ENCODE measurements at places on chromosomes 6 and 20. TPM values are rescaled to one million over a fixed set of nuclear protein-coding genes. Genes with fewer than 3 reads are reported as not detected.

GSS gene
- 41.6 TPM for total RNA-seq

XKR7 gene
- total RNA-seq, result not detected

TRIM31 gene
- total RNA-seq, result 0.39 TPM

HTR1E gene
- not detected for total RNA-seq

SLC35D3 gene
- 0.09 TPM for total RNA-seq

SIRPB1 gene
- 8.0 TPM for total RNA-seq

DDX43 gene
- 1.2 TPM for total RNA-seq

GLP1R gene
- total RNA-seq, result not detected

PROKR2 gene
- total RNA-seq, result not detected

DNA sequence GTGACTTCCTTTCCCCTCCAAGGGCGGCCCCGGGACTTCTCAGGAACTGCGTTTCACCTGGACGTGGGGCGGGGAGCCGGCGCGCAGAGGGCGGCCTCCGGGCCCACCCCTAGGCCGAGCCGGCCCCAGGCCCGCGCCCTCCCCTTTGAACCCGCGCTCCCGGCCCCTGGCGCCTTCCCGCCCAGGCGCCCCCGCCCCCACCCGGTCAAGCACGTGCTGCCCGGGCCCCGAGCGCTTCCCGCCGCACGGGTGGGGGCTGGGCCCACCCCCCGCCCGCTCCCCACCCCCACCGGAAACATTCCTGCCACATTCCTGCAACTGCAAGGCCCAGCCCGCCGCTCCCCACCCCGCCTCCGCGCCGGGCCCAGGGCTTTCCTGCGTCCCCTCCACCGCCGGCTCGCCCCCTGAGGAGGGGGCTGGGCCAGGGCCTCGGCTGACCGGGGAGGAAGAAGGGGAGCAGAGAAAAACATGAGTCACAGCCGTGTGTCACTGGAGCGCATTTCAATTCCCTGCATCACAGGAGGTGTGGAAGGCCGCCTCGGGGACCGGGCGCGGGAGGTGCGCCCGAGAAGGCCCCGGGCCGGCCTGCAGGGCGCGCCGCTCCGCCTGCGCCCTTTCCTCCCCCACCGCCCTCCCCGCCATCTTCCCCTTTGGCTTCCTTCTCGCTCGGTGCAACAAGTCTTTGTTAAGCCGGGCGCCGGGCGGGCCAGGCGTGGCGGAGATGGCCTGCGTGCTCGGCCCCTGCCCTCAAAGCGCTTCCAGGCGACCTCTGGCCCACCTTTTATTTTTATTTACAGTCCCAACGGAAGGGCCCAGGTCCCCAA is 1.2 kb upstream of the HMGA1 start:
- DNase-seq, result peak; percentile 74

DNA sequence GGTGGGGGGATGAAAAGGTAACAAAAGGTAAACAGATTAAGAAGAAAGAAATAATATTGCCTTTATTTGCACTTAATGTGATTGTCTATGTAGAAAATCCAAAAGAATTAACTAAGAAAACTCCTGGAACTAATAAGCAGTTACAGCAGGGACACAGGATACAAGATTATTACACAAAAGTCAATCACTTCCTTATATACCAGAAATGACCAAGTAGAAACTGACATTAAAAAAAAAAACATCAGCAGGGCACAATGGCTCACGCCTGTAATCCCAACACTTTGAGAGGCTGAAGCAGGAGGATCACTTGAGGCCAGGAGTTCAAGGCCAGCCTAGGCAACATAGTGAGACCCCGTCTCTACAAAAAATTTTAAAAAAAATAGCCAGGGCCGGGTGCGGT is 123.2 kb upstream of the RIPOR2 start:
- no peak for DNase-seq

DNA sequence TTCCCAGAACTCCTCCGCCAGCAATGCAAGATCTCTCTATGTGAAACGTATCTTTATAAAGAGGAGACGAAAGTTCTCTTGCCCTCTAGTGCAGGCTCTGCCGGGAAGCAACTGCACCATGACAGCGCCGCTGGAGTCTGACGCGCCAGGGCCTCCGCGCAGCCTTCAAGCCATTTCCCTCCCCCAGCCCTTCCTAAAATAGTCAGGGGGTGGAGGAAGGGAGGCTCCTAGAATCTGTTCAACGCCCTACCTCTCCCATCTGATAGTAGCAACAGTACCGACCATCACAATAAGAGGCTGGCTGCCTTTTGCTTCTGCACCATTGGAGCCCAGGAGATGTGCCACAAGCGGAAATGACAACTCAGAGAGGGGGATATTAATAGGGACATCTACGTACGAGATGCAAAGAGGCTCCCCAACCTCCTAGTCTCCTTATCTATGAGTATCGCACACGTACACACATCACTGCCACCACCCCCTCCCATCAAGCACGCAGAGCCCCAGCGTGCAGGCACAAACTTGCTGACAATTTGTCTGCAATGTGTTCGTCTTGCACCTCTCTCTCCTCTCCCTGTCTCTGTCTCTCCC is 1.0 kb downstream of the SYNE1 start:
- DNase-seq, result peak; percentile 14

- DNase-seq, result peak; percentile 52
Measured at GRCh38 chr20:46305331-46305972, 2.8 kb downstream of the CDH22 start.

GRCh38 chr6:302760-303159 is 10.5 kb downstream of the DUSP22 start:
- no peak for DNase-seq

DNA sequence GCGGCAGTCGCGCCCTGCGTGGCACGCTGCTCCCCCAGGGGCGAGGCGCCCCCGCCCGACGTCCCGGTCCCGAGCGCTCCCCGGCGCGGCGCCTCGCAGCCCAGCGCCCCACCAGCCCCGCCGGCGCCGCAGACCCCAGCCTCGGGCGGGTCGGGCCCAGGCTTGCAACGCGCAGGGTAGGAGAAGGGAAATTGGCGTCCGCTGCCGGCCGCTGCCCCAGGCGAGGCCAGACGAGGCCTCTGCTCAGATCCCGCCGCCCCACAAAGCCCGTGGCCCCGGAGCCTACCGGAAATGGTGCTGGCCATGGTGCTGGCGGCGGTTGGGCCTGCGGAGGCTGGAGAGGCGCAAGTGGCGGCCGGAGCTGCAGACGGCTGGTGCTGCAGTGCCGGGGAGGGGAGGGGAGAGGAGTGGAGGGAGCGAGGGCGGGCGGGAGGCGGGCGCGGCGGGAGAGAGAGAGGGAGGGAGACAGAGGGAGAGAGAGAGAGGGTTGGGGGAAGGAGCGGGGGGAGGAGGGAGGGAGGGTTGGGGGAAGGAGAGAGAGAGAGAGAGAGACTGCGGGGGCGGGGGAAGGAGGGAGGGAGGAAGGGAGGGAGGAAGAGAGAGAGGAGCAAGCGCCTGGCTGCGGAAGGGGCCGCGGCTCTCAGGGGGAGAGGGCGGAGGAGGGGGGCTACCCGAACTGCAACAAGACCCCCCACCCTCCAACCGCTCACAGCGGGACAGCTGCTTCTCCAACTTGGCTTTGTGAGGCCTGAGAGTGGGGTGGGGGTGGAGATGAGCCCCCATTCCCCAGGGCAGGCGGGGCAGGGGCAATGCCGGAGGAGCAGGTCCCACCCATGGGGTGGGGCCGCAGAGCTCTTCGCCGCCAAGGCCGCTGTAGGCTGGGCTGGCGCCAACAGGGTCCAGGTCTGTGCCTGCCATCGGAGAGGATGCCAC is at the start of gene STMN3:
TSS of gene STMN3 (minus strand) at position 384 of the 933 bp plus-strand sequence. CDS start at position 305, 79 bp downstream.
- peak; percentile 88 for DNase-seq

GRCh38 chr6:117298941-117299340 is 33.6 kb downstream of the VGLL2 start:
- DNase-seq, result no peak

DNA sequence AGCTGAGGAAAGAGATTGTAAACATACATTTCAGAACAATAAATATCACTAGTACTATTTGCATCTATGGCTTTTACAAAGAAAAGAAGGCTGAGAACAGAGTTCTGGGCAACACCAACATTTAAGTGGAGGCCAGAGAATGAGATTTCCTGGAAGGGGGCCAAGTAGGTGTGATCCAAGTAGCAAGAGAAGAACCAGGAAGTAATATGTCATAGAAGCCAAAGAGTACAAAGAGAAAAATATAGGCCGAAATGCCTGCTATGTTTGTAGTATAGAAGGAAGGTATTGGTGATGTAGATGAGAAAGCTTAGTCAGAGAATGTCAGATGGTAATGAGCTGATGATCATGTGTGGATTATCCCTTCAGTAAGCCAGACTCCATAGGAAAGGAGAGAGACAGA is 94.5 kb downstream of the PERP start:
- no peak for DNase-seq

DNA sequence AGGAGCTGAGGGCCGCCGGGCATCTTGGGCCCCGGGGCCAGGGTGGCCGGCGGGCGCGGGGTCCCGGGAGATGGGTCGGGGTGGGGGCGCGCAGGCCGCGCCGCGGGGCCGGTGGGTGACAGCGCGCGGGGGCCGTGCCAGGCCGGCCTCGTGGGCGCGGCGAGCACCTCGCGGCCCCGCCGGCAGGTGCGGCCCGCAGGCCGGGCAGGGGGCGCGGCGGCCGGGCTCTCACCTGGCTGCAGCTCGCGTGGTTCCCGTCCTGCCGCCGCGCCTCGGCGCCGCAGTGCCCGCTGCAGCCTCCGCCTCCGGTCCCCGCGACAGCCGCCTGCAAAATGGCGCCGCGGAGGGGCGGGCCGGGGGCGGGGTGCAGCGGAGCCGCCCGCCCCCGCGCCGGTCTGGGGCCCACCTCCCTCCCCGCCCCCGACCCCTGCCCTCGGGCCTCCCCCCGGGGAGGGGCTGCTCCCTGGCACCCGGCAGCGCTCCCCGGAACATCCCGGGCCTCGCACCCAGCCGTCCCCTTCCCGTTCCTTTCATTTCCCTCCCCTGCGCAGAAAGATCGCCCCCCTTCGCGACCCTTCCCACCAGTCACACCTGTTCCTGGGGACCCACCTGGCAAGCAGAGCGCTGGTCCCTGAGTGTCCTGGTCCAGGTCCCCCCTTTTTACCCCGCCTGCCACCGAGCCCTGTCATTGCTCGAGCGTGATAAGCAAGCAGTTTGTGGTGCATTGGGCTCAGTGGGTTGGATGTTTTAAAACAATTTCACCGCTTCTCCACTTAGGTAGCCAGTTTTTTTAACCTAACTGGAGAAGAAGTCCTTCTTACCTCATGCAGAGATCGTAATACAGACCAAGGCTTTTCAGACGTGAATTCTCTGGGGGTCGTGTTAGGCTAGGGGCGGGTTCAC is at the start of gene SLC23A2:
TSS of gene SLC23A2 (minus strand) at position 337 of the 903 bp plus-strand sequence. CDS start 68,948 bp downstream, outside the sequence.
- DNase-seq, result peak; percentile 42

DNA sequence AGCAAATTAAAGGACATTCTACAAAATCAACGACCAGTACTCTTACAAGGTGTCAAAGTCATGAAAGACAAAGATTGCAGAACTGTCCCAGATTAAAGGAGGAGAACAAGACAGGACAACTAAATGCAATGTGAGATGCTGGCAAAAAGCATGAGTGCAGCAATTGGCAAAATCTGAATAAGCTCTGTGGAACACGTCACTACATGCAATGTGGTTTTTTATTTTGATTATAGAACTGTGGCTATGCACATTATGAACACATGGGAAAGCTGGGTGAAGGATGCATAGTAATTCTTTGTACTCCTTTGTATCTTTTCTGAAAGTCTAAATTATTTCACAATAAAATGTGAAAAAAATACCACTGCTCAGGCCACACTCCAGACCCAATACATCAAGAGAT is 509.4 kb downstream of the KIF16B start:
- DNase-seq, result no peak

- DNase-seq, result no peak
Measured at GRCh38 chr6:52976591-52977035, 18.5 kb downstream of the GSTA4 start.

- DNase-seq, result no peak
Measured at GRCh38 chr20:62454904-62455636, 20.7 kb downstream of the GATA5 start.

GRCh38 chr20:58696411-58696961 is 3.9 kb downstream of the NPEPL1 start:
- no peak for DNase-seq

- DNase-seq, result no peak
Measured at GRCh38 chr20:35314816-35315631, 22.8 kb upstream of the FAM83C start.
